ENCODE measurements at places on chromosomes 5 and 9.

GRCh38 chr9:82284758-82285157, 296.2 kb downstream of the SPATA31D1 start:
- no peak for DNase-seq

GRCh38 chr9:92807757-92808725, 43.4 kb upstream of the BICD2 start:
- no peak for DNase-seq

DNA sequence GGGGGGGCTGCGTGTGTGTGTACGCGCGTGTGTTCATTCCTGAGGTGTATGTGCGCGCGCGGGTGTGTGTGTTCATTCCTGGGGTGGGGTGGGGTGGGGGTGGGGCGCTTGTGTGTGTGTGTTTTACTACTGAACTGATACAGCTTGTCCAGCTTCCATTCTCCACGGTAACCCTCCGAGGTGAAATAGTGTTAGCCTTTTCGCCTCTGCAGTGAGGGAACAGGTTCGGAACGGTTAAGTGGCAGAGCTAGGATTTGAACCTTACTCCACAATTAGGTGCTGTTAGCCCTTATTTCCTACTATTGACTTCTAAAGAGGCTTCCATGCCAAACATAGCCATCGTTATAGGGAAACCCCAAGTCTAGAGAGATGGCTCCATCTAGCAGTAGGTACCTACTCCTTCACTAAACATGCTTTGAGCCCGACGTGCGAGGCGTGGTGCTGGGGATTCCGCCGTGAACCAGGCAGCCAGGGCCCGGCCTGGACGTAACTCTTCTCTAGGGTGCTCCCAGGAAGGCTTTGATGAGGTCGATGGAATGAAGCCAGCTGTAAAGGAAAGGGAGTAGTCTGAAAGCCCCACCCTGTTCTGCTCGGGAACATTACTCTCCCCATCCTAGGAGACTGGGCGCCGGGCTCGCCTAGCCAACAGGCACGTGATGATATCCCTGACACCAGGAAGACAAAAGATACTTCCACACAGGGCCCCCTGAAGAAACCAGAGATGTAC, 782 bp upstream of the SKP1 start:
- no peak for DNase-seq

- peak; percentile 20 for DNase-seq
Observed at GRCh38 chr5:138180183-138180782, 1.4 kb downstream of the KIF20A start.

DNA sequence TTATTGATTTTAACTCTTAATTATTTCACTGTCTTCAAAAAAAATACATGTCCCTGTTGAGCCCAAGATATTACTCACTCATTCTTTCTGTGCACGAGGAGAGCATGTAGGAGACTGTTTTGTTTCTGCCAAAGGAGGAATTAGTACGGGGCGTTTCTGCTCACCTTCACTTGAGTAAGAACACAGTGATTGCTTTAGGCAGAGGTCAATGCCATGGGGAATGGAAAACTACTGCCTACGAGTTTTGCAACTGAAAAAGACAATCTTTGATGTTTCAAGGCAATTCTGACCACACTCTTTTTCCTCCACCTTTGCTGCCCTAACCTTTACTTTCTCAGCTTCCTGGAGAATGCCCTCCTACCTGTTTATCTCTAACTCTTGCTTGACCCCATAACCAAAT, 109.4 kb downstream of the CCDC192 start:
- DNase-seq, result no peak

- no peak for DNase-seq
Observed at GRCh38 chr9:95876595-95876994, 1.1 kb downstream of the ERCC6L2 start.

DNA sequence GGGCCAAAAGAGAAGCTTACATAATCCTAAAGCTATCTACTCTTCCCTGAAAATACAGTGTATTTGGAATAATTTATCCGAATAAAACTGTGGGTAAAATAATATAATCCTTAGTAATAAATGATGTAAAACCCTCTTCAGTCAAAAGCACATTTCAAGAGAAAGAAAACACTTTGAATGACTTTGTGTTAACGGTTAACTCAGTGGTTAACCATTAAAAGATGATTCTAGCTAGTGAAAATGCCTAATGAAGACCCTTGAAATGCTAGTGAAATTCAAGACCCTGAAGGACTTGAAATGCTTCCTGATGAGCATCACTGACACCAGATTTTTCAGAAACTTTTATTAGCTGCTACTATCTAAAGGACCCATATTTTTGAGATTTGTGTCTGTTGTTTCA, 70.7 kb downstream of the COX7C start:
- no peak for DNase-seq

DNA sequence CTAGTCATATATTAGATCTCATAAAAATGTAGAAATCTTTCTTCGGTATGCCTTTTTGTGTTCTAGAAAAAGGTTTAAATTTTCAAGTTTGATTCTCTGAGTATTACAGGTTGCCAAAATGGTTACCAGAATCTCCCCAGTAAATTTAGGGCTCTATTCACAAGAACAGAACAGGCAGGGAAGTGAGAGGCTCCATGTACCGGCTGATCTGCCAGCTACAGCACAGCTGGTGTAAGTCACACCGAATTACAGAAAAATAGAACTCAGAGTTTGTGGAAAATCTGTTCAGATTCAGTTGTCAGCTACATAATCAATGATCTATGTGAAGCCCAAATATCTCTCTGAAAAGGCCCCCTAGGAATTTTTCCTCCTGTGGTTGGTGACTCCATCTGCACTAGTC, 10.5 kb downstream of the FAM81B start:
- no peak for DNase-seq

DNA sequence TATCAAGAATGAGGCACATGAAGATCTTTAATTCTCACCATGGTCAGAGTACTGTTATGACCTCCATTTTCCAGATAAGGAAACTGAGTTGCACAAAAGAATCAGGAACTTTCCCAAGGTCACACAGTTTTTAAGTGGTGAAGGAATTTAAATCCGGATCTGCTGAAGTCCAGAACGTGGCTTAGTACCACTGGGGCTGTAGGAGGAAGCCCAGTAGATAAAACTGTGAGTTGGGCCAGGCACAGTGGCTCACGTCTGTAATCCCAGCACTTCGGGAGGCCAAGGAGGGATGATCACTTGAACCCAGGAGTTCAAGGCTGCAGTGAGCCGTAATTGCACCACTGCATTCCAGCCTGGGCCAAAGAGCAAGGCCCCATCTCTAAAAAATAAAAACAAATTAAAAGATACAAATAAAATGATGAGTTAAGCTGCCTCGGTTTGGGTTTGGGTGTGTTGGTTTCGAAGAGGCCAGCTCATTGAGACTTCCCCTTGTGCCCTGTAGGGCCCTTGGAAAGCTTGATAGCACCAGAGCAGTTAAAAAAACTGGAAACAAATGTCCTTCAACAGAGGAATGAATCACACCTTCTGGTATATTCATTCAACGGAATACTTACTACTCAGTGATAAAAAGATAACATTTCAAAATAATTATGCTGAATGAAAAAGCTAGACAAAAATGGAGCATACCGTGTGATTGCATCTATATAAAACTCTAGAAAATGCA, 20.1 kb downstream of the ATOX1 start:
- DNase-seq, result no peak

DNA sequence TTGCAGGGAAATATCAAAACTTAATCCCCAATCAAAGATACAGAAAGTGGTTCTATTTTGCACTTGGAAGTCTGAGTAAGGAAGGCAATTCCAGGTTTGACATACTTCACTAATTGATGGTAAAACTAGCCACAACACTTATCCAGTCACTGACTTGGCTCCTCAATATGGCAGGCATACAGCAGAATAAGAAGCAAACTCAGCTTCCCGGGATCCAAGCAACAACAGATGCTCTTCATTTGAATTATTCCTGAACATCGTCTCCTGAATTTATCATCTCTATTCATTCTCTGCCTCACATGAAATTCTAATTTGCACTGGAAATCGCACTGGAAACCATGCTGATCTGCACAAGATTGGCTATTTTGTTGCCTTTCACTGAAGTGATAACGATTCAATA, 629.6 kb downstream of the PRELID2 start:
- no peak for DNase-seq

- no peak for DNase-seq
Observed at GRCh38 chr9:90925581-90926257, 124.1 kb downstream of the SYK start.

- DNase-seq, result no peak
Observed at GRCh38 chr9:91382298-91382697, 20.6 kb upstream of the AUH start.

GRCh38 chr9:3689555-3689954, 163.8 kb upstream of the RFX3 start:
- DNase-seq, result no peak

GRCh38 chr5:137114529-137114928, 384.6 kb downstream of the SPOCK1 start:
- no peak for DNase-seq

DNA sequence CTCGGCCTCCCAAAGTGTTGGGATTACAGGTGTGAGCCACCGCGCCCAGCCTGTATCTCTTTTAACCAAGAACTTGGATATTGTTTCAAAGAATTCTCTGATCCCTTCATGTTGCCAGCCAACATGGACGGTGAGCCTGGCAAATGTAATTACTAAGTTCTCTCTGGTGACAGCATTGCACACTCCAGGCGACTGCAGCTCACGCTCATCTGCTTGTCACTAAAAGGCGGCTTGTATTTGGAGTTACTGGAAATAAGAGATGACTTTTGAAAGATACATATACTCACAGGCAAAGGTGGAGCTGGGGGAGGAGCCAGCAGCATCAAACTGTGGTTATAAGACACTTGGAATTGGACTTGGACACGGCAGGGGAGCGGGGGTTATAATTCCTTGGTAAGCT, 172.3 kb downstream of the SLIT3 start:
- no peak for DNase-seq

- no peak for DNase-seq
Observed at GRCh38 chr9:4832786-4833579, 40.2 kb downstream of the RCL1 start.

DNA sequence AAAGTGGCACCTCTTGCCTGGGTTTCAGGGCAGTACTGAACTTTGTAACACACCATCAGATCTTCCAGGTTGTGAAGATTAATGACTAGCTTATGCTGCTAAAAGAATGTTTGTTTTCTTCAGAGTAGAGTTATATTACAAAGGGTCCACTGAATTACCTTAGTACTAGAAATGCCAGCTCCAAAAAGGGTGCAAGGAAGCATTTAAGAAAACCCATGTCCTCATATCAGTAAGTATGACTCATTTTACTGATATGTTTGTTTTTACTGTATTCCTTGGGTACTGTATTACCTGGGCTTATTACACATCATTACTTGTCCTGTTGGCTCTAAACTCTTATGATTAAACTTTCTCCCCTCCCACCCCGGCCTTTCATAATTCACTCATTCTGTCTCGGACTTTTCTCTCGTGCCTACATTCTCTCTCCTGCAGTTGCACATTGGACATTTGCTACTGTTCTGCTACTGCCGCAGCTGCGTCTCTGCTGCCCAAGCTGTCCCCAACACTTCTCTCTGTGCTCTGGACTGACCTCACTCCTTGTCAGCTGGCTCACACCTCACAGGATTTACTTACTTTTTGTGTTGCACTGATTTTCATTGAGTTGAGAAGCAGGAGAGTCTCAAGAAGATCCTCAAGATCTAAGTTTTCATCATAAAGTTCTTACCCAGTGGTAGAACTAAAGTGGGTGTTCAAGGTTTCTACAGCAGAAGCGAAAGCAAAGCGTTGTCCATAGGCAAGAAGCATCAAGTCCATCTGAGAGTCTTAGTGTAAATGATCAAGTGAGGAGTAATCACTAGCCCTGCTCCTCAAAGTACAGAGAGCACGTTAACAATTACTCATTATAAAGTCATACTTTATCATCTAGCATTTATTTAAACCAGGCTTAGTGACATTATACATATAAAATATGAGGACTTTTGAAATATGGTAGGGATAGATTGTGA, 53.2 kb upstream of the C9orf72 start:
- DNase-seq, result no peak

- peak; percentile 85 for DNase-seq
Observed at GRCh38 chr9:6944093-6944551, 186.3 kb downstream of the KDM4C start.

DNA sequence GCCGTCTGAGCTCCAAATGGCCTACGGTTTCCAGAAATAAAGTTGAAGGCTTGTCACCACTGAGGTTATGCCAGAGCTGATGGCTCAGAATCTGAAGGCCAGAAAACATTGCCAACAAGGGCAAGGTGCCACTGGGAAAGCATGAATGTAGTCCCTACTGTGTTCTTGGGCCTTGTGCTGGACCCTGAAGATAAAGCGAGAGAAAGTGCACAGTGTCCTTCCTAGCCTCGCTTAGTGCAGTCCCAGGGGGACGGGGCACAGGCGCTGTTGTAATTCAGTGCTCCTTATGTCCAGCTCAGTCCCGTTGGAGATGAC, 84.5 kb downstream of the NDFIP1 start:
- DNase-seq, result no peak

DNA sequence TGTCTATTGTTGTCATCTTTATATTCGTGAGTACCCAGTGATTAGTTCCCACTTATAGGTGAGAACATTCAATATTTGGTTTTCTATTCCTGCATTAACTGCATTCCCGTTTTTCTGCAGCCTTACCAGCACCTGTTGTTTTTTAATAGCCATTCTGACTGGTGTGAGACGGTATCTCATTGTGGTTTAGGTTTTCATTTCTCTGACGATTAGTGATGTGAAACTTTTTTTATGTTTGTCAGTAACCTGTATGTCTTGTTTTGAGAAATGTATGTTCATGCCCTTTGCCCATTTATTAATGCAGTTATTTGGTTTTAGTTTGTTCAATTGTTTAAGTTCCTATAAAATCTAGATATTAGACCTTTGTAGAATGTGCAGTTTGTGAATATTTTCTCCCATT, 546.0 kb upstream of the RORB start:
- no peak for DNase-seq

DNA sequence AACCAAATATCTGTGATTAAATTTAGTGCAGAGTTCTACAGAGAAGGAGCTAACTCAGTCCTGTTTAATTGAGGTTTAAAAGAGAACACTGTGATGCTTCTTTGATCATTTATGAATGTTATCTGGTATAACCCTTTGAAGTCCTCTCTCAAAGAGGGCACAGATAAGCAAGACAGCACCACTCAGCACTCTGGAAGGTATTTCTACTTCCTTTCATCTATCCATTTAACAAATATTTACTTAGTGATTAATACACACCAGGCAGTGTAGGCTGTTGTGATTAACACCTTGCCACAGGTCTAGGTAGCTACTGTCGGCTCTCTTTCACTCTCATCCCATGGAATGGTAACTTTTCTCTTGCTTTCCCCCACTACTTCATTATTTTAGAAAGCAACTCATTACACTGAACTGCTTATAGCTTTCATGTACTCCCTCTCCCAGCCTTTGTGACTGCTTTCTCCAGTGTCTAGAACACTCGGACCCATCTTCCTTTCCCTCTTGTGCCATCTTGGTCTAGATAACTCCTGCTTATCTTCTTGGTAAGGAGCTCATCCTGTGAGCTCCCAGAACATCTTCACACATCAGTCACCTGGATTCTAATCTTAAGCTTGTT, 54.7 kb downstream of the GLDC start:
- no peak for DNase-seq

Data from NCI-H2081 treated with DMSO at 0.1 percent for 48 hours (cell line).